Diencephalon (tissue), 1 donor: ENCODE measurements at places on chromosomes 6 and 20. TPM values are rescaled to one million over a fixed set of nuclear protein-coding genes. Genes with fewer than 3 reads are reported as not detected.

Gene CST7
- total RNA-seq: 0.69 TPM

Gene MMUT
- total RNA-seq: 32.8 TPM

Gene STK4
- 31.6 TPM for total RNA-seq

Gene FOXQ1
- total RNA-seq: 2.8 TPM

Gene MUCL3
- total RNA-seq: not detected

Gene HAO1
- not detected for total RNA-seq

Gene PRRC2A
- 48.0 TPM for total RNA-seq

Gene GLP1R
- total RNA-seq: 1.6 TPM

Gene CALHM4
- total RNA-seq: 0.46 TPM

Gene LGSN
- under 0.01 TPM for total RNA-seq

Gene CST4
- not detected for total RNA-seq

Gene LTB
- total RNA-seq: 0.46 TPM

Gene HLA-B
- 56.7 TPM for total RNA-seq

Gene KIAA0408
- 105 TPM for total RNA-seq

Gene DEFB129
- not detected for total RNA-seq

Gene DEFB124
- not detected for total RNA-seq

Gene PROKR2
- total RNA-seq: 4.8 TPM

Gene GSTA2
- not detected for total RNA-seq

Gene GPR31
- total RNA-seq: not detected

Gene TBC1D32
- 46.6 TPM for total RNA-seq

Gene TRIM31
- total RNA-seq: not detected

Gene PLN
- 0.46 TPM for total RNA-seq

Gene NKAIN4
- 48.0 TPM for total RNA-seq

Gene NPBWR2
- total RNA-seq: not detected

Gene RWDD2A
- 10.8 TPM for total RNA-seq

Gene ZC2HC1B
- total RNA-seq: not detected

Gene SPDEF
- not detected for total RNA-seq

Gene SEL1L2
- total RNA-seq: 0.23 TPM

Gene MTO1
- 26.8 TPM for total RNA-seq

Gene CDH4
- 21.9 TPM for total RNA-seq

Gene CARMIL1
- 36.9 TPM for total RNA-seq

Gene RPS21
- total RNA-seq: 1,117 TPM

Gene ADGRB3
- total RNA-seq: 183 TPM

Gene OXT
- 46.4 TPM for total RNA-seq

Gene TUBB1
- 0.92 TPM for total RNA-seq

Gene SLC35A1
- total RNA-seq: 22.6 TPM

Gene CNPY3
- 26.3 TPM for total RNA-seq

Gene TRIM15
- not detected for total RNA-seq

Gene HSPA1A
- total RNA-seq: 190 TPM

Gene RBPJL
- total RNA-seq: not detected

Gene SEC63
- 46.4 TPM for total RNA-seq
